NCI-H1436 (cell line): ENCODE measurements at places on chromosomes 7 and 10.
A peak's percentile ranks its signal among the peaks of the same experiment; 100 is the strongest.

GRCh38 chr10:88672041-88672440, 7.8 kb downstream of the LIPF start:
- DNase-seq, result no peak

DNA sequence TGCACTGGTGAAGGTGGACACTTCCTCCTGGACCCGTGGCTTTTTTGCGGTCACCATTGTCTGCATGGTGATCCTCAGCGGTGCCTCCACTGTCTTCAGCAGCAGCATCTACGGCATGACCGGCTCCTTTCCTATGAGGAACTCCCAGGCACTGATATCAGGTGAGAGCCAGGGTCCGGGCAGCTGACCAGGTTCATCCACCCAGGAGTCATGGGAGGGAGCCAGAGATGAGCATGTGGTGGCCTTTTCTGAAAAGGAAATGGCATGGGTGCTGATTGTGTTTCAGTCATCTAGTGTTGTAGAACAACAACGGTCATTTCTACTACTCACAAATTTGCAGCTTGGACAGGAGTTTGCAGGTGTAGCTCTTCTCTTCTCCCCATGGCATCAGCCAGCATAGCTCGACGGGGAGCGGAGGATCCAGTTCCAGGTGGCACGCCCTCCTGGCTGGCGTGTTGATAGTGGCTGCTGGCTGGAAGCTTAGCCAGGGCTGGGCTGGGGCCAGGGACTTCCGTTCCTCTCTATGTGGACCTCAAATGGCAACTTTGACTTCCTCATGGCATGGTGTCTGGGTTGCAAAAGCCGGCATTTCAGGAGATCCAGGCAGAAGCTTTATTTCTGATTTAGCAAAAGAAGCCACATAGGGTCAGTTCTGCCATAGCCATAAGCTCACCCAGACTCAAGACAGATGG, 32.7 kb downstream of the SLC29A3 start:
- no peak for DNase-seq

DNA sequence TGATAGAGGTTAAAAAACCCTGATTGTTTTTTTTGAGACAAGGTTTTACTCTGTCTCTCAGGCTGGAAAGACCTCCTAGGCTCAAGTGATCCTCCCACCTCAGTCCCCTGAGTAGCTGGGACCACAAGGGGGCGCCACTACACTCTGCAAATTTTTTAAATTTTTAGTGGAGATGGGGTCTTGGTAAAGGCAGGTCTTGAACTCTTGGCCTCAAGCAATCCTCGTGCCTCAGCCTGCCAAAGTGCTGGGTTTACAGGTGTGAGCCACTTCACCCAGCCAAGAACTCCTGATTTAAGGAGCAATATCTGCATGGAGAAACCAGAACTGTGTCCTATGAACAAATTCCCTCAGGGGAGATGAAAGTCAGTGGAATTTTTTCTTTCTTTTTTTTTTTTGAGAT, 7.3 kb upstream of the KLHDC10 start:
- DNase-seq, result peak; percentile 29

DNA sequence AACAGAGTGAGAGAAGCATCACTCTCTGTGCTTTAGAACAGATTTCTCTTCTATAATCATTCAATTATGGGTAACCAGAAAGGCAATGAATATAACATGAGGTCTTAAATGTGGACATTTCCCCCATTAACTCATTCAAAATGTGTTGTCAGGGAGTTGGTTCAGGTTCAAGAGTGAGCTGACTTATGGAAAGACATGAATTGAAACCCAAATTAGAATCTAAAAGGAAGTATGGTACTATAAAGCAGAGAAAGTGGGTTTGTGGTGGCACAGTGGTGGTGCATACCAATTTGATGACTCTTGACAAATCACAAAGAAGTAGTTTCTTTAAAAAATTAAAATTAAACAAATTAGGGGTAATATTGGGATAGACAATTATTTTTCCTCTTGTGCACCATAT, 114.6 kb upstream of the MEOX2 start:
- DNase-seq, result no peak

DNA sequence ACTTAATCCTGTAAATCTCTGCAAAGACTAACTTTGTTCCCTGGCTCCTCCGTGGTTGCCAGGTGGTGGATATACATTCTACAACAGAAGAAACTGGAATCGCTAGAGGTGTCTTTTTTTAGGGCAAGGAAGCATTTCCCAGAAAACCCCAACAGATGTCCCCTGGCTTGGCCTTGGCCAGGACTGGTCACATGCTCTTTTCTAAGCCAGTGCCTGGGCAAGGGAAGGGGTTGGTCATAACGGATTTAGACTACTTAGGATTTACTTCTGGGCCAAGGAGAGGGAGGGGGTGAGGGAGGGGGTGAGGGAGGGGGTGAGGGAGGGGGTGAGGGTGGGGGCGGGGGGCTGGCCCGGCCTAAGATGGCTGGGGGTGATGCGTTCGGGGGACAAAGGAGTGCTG, 105.7 kb downstream of the SNX10 start:
- DNase-seq, result no peak

DNA sequence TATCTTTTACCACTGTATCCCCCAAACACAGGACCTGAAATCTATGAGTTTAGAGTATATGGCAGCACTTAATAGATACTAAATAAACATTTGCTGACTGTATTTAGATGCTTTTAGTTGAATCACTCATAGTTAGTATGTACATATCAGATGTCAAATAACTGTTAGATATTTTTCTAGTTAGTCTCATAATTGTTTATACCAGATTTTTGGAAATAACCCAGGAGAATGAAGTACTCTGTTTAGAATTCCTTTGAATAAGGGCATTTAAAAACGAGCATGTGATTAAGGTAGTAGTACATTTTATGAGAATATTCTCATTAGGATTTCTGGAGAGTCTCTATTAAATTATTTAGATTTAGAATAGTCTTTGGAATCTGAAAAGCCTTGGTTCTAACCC, 22.3 kb upstream of the ZEB1 start:
- no peak for DNase-seq

DNA sequence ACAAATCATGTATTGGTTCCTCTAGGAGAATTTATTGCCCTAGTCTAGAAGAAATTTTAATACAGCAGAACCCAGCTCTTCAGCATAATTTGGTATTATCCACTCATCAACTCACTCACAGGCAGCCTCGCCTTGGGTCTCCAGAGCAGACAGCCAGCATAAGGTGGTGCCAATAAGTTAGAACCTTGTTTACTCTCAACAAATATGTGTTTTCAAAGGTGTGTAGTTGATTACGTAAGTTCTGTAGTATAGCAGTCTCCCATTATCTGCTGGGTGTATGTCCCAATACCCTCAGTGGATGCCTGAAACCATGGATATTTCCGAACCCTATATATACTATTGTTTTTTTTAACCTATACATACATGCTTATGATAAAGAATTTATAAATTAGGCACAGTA, 522.5 kb upstream of the LRRN3 start:
- DNase-seq, result no peak

- DNase-seq, result no peak
Measured at GRCh38 chr7:143050931-143051330, 1.2 kb upstream of the OR6V1 start.

- DNase-seq, result no peak
Measured at GRCh38 chr10:91049296-91049987, 128.6 kb upstream of the ANKRD1 start.

- no peak for DNase-seq
Measured at GRCh38 chr10:6297951-6298381, 95.2 kb downstream of the PFKFB3 start.

GRCh38 chr7:101555921-101556275, 73.2 kb downstream of the MYL10 start:
- DNase-seq, result no peak

DNA sequence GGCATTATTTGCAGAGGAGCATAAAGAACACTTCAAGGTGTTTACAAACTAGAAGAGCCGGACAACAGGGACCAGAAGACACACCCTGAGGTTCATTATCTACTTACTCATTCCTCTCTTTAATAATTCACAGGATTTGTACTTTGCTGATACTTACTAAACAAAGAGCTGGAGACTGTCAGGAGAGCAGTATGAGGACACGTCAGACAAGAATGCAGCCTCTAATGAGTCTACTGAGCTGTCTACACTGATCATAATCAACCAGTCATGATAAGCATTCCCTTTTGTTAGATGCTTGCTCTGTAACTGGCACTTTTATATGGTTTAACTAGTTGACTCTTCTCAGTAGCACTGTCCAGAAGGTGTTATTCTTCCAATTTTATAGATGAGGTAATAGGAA, 243.3 kb upstream of the CDC14C start:
- DNase-seq, result no peak

- DNase-seq, result no peak
Measured at GRCh38 chr7:44060948-44061644, 4.3 kb downstream of the PGAM2 start.

DNA sequence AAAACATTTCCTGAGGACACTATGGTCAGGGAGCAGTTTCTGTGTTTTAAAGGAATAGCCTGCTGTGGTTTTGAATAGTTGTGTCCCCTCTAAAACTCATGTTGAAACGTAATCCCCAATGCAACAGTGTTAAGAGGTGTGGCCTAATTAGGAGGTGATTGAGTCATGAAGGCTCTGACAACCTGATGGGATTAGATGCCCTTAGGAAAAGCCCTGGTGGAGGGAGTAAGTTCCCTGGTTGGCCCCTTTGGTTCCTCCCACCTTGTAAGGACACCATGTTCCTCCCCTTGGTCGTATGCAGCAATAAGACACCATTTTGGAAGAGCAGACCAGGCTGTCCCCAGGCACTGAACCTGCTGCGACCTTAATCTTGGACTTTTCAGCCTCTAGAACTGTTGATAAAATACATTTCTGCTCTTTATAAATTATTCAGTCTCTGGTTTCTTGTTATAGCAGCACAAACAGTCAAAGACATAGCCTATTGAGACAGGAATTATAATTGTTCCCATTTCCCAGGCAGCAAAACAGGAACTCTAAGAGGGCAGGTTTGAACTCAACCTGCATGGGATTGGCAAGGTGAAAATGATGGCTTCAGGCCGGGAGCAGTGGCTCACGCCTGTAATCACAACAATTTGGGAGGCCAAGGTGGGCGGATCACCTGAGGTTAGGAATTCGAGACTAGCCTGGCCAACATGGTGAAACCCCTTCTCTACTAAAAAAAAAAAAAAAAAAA, 20.5 kb upstream of the TNS3 start:
- DNase-seq, result no peak

DNA sequence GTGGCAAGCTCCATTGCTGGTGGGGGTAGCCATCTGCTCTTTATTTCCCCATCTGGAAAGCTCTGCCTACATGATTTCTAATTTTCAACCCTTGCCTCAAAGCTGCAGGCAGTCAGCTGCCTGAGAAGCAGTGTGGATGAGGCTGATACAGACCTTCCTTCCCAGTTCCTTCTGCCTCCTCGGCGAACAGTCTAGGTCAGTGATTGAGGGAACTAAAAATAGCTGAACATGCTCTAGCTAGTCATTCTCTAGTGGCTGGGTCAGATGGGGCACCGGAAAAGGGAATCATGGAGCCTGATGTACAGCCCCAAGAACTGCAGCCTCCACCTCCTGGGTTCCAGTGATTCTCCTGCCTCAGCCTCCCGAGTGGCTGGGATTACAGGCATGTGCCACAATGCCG, 48.7 kb downstream of the NAMPT start:
- no peak for DNase-seq

GRCh38 chr10:128063736-128064107, 62.5 kb downstream of the MKI67 start:
- DNase-seq, result no peak

DNA sequence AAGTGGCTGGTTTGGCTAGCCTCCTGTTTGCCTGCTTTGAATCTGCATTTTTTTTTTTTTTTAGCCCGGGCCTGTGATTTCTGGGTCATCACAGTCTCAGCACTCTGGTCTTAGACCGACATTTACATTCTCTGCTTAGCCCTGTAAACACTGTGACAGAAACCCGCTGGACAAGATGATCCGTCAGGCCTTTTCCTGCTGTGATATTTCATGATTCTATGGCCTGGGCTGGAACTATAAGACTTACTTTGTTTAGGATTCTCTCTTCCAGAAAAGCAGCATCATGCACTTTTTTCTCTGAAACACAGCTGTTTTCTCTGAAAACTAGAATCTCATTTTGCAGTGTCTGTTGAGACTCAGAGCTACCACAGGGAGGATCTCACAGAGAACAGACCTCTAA, 705.5 kb downstream of the GRID1 start:
- DNase-seq, result no peak

- no peak for DNase-seq
Measured at GRCh38 chr7:123652406-123652805, 3.3 kb upstream of the LMOD2 start.
